Naive thymus-derived CD4-positive, alpha-beta T cell (primary cell): ENCODE measurements at places on chromosomes 3 and 15. TPM values are rescaled to one million over a fixed set of nuclear protein-coding genes. Genes with fewer than 3 reads are reported as not detected.

Gene CATSPER2
- total RNA-seq: 14.4 TPM

Gene RAB5A
- 53.8 TPM for total RNA-seq

Gene TMC3
- not detected for total RNA-seq

Gene MAP1A
- 13.0 and 13.6 TPM in 2 replicates for total RNA-seq

Gene MAGEL2
- not detected for total RNA-seq
